8988T (cell line): ENCODE measurements at places on chromosomes 3 and 15.

DNA sequence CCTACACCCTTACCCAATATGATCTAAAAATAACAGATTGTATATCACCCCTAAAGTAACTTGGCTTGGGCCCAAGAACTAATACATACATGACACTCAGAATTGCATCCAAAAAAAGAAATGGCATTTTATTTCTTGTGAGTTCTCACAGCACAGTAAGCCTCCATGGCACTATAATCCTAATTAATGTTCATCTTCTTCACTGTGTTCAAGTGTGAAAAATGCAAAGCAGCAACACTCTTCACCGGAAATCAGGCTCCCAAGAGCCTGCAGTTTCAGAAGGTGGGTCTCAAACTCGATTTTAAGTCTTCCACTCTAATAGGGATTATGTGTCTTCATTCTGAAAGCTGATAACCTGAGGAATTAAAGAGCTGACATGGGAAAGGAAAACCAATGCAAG, 142.8 kb upstream of the TSC22D2 start:
- DNase-seq: no peak

- no peak for DNase-seq
Observed at GRCh38 chr3:50248387-50248786, 12.4 kb downstream of the GNAI2 start.

- no peak for DNase-seq
Observed at GRCh38 chr15:73584699-73585420, 48.3 kb downstream of the NPTN start.

DNA sequence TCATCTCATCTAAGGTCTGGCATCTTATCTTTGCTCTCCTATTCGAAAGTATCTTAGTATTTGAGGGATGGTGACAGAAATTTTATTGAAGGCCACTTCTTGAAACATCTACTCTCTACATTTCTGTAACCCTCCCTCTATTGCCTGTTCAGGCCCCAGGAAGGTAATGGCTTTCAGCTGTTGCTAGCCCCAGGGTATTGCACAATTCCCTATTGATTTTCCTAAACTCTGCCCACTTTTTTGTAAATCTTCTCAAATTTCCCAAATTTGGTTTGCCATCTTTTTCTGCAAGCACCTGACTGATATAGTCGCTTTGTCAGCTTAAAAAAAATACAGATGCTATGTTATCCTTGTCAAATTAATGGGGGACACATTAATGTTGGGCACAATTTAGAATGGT, 242.1 kb downstream of the RAP2B start:
- DNase-seq: no peak
